Trophoblast cell (in vitro differentiated cells and primary cell): ENCODE measurements at places on chromosomes 1 and 21.

GRCh38 chr1:30409476-30410152 lies 313.8 kb downstream of the MATN1 start:
- no peak for DNase-seq

- no peak for DNase-seq
Observed at GRCh38 chr1:221670081-221670480, 71.8 kb downstream of the DUSP10 start.

- no peak for DNase-seq
Observed at GRCh38 chr1:48414264-48414663, 57.7 kb downstream of the SPATA6 start.

- no peak for DNase-seq
Observed at GRCh38 chr21:42599962-42600361, 53.5 kb upstream of the PDE9A start.

DNA sequence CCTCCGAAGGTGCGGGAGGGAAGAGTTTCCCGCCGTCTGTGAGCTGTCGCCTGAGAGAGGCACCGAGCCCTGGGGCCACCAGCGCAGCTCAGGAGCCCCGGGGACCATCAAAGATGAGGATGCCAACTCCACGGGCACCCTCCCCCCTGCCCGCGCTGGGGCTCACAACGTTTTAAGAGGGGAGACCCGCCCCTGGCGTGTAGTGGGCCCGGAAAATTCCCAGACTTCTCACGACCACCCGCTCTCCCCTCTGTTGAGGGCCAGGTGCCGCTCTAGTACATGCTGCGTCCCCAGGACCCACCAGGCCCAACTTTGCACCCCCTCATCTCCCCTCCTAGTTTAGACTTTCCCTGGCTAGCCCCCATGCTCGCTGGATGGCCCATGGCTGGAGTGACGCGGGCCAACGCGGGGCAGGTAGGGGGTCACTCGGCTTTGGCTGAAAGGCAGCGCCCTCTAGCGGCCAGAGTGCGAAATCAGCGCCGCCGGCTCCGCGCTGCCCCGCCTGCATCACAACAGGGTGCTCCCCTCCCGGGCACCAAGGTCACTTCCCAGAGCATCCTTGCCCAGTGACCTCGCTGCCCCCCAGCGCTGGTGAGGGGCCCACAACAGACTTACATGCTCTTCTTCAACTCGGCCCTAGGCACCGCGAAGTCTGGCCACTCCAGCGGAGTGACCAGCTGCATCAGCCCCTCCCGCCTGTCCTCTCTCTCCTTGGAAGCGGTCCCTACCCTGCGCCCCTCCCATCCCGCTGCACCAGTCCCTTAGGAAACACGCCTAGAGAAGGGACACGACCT lies 1.8 kb downstream of the CD160 start:
- DNase-seq, result peak; percentile 68

DNA sequence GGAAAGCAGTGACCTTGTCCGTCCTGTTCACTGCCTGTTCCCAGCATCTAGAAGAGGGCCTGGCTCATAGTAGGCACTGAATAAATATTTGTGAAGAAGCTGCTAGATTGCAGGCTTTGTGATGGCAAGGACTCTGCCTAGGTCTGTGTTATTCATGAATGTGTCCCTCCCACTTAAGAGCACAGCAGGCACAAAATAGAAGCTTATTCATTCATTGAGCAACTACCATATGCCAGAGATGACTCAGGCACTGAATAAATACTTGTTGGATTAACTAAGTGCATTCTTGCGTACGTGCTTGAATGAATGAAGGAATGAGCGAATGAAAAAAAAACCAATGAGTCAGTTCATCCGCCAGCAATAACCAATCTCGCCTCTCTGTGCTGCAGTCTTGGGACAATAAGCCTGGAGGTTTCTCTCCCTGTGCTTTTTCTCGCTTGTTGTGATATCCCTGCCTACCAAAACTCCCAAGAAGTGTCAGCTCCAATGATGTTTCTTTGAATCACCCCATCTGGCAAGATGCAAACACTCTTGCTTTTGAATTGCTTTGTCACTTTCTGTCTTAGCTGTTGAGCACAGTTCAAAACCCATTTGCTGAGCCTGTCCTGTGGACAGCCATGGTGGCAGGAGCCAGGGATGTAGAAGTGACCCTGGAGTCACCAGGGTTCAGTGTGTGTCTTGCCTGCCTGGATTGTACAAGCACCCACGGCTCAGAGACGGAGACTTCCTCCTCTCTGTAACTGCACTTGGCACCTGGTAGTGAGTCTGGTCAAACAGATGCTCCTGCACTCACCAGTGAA lies 143.9 kb downstream of the KAZN start:
- DNase-seq, result peak; percentile 95

- DNase-seq, result no peak
Observed at GRCh38 chr21:39599191-39599970, 13.4 kb upstream of the B3GALT5 start.

DNA sequence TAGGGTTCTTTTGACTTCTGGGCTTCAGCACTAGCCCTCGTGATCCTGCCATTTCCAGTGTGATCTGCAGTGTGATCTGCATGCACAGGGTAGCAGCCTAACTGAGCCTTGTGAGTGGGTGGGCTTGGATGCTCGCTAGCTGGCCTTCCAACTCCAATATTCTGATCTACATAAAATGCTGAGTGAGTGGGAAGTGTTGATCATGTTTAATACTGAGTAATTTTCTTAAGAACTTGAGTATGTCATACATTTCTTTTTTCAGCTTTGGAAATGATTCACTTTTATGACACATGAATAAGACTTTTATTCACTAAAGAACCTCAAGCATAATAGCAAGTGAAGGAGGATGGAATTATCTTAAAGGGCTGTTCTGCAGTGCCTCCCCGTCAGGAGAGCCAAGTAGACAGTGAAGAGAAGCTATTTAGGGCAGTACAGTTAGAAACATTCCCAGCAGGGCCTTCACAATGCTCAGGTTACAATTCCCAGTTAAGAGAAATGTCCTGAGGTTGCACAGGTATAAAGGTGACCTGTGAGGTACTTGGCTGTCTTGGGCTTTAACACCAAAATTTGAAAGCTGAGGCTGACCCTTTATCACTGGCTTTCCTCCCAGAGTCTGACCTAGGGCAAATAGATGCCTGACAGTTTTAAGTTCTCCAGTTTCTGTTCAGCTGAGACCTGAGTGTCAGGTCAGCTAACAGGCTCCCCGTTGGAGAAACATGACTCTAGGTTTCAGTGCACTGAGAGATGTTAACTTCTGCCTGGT lies 29.1 kb upstream of the LRRC8C start:
- no peak for DNase-seq

DNA sequence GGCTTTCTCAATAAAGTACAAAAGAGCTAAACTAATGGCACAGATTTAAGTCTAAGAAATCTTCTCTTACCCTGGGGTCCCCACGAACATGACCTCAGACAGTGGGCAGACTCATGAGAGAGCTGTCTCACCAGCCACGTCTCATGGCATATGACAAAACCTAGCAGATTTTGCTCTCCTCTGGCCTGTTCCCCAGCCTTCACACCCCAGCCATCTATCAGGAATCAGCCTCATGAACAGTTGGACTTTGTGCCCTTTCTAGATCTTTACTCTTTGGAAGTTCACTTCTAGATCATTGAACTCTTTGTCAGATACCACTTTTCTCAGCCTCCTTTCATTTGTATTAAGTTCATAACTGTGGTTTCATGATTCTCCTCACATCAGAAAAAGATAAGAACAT lies 14.2 kb upstream of the HSD3B1 start:
- no peak for DNase-seq

DNA sequence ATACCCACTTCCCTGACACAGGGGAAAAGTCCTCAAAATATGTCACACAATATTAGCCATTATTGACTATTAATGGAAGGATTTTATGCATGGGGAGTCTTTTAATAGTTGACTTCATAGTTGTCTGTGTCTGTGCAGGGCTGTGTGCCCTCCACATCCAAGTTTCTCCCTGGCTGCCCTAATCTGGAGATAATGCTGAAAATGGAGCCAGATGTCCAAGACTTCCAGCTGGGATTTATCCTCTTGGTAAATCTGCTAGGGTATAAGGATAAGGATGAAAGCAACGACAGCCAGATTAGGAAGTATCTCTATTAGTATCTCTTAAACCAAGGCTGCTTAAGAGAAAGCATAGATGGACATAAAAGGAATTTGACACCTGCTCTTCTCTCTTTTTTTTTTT lies 42.1 kb downstream of the CDK18 start:
- DNase-seq, result no peak
